ENCODE measurements at places on chromosomes 5 and 9.

GRCh38 chr5:28523416-28523815 is 1485.0 kb upstream of the CDH9 start:
- no peak for DNase-seq

DNA sequence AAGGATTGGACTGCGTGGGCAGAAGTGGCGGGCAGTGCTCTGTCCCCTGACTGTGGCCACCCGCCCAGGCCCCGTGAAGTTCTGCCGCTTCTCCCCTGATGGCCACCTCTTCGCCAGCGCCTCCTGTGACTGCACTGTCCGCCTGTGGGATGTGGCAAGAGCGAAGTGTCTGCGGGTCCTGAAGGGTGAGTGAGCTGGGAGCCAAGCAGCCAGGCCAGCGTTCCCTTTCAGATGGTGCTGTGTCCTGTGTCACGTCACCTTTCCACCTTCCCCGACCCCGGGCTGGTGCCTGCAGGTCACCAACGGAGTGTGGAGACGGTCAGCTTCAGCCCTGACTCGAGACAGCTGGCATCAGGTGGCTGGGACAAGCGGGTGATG is 2.3 kb downstream of the WDR38 start:
- DNase-seq = no peak

- no peak for DNase-seq
These were observed 14.6 kb upstream of the STRBP start for GRCh38 chr9:123283048-123283408.

- DNase-seq = no peak
These were observed 40.3 kb upstream of the SARDH start for GRCh38 chr9:133778336-133779013.

DNA sequence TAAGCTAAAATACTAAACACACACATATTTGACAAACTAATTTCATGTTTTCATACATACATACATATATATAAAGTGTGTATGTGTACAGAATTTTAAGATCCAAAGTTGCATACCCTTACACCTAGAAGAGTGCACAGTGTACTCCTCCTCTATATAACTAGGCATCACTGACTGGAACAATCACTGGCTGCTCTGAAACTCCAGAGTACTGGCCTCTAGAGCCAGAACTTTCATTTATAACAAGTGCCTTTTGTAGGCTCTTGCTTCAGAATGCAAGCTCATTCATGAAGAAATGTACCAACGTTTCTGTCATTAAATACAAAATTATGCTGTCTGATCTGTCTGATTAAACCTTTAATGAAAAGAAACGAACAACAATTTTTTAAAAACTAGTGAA is 4.0 kb downstream of the LEAP2 start:
- no peak for DNase-seq

DNA sequence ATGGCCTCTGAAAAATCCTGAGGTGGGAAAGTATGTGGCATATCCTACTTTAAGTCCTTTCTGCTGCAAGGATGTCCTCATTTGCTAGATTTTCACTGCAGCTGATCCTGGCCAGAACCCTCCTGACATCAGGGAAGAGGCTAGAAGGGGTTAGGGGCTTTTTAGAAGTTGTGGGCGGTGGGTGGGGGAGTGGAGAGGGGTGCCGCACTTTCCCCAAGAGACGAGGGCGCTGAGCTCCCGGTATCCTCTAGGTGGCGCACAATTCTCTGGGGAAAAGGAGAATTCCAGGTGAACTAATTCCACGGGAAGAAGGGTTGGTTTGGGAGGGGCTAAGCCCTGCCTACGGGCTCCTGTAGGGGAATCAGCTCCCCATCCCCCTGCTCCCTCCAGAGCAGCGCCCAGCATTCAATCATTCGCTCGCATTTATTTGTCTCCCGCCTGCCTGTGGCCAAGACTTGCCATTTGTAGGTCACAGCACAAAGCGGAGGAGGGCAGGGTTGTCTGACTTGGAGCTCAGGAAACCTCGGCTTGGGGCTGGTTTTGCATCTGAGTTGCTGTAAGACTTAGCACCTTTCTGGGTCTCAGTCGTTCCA is 42.9 kb upstream of the HAND1 start:
- DNase-seq = no peak

DNA sequence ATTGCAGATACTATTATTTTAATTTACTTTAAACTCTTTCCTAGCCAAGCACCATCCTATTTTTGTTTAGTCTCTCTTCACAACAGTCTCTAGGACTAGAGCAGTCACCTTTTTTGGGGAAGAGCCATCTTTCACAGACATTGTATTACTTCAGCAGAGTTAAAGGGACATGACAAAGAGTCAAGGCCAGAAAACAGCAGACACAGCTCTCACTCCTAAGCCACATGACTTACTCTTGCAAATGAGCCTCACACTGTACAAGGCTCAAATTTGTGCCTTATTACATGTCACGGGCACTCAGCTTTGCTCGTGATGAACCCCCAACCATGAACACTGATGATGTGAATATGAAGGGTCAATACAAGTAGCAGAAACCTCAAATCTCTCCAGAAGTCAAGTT is 104.3 kb downstream of the ZNF608 start:
- DNase-seq = no peak

DNA sequence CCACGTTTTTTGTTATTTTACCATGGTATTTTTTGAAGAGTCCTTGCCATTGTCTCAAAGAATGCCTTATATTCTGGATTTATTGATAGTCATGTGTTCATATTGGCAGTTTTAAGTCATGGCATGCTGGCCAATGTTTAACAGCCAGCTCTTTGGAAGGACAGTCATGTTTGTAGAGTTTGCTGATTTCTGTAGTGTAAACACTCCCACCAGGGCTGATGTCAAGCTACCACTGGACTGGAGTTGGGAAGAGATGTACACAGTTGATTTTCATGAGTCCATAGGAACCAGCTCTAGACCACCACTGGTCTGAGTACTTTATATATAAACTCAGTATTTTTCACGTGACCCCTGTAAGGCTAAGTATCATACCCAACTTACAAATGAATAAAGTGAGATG is 125.2 kb upstream of the DHFR start:
- DNase-seq = no peak

DNA sequence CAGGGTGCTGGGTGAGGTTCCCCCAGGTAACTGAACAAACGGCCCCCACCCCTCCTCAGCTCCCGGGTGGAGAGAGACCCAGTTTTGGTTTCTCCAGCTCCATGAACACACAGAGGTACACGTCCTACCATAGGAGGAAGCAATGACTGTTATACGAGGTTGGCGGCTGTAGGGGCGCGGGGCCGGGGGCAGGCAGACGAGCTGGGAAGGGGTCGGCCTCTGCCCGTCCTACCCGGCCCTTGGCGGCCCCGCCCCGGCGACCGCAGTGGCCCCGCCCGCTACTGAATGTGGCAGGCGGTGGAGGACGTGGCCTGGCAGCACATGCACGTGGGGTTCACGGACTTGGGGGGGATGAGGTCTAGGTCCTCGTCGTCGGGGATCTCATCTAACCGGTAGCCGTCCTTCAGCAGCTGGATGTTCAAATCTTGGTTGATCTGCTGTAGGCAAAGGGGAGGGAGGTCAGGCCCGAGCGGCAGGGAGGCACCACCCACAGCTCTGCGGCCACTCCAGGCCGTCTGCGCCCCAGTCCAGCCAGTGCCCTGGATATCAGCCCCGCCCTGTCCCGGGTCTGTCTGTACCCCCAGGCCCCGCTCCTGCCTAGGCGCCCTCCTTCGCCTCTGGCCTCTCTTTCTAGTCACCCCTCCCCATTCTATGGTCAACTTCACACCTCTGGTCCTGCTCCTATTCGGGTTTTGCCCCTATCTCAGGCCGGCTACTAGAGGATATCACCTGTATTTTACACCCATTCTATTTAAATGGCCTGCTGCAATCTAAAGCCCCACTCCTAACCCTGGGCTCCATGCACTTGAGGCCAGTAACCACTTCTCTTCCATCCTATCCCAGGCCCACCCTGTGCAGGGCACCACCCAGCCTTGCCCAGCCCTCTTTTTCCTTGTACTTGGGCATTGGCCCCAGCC is 24.2 kb upstream of the MYORG start:
- no peak for DNase-seq

DNA sequence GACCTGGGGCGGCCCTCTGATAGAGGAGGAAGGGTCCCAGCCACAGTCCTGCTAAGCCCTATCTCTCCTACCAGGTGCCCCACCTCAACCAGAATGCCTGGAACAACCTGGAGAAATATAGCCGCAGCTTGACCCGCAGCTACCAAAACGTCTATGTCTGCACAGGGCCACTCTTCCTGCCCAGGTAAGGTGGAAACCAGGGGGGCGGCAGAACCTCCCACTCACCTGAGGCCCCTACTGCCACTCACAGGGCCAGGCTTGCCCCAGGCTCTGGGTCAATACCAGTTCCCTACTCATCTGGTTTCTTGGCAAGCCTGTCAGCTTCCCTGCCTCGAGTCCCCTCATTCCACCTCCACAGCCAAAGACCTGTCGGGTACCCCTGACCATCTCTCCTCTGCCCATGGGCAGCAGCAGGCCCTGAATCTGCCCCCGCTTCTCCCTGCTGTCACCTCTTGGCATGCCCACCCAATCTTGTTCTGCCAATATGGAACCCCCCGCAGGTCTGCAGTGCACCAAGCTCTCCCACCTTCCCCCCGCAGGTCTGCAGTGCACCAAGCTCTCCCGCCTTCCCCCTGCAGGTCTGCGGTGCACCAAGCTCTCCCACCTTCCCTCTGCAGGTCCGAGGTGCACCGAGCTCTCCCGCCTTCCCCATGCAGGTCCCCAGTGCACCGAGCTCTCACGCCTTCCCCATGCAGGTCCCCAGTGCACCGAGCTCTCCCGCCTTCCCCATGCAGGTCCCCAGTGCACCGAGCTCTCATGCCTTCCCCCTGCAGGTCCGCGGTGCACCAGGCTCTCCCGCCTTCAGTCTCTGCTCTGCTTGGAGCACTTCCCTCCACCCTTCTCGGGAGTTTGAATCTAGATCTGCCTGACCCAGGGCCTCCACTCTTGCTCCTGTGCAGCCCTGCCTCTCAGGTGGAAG is 2.6 kb downstream of the ENDOG start:
- DNase-seq = no peak

- DNase-seq = no peak
These were observed 235.5 kb upstream of the ZNF608 start for GRCh38 chr5:124981901-124982300.

- no peak for DNase-seq
These were observed 89.3 kb upstream of the SV2C start for GRCh38 chr5:75993643-75994520.

DNA sequence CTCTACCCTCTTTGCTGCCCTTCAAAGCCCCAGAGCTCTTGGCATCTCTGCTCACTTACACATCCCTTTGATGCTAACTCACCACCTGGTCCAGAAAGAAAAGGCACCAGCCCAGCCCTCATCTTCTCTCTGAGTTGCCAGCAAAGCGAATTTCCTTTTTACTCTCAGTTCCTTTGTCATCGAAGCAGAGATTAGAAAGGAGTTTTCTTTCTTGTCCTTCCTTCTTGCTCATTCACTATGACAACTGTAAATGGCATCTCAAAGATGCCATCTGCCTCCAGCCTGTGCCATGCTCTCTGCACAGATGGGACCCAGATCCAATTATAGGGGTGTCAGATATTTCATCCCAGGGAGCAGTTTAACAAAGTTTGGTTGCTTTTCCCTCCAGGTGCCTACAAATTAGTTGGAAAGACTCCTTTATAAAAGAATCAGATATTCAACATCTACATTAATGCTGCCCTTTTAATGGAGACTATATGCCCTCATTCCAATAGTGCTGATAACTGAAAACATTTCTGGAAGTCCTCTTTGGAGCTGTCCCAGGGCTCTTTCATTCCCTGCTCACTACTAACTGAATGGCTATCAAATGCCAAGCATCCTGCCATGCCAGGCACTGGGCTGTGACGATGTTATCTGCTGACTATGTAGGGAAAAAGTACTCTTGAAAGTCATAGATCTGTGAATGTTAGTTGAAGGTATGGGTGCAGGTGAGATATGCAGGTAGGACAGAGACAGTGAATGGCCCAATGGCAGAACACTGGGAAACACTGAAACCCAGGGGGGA is 58.9 kb downstream of the SUSD1 start:
- no peak for DNase-seq

GRCh38 chr9:83714329-83714728 is 6.6 kb upstream of the UBQLN1 start:
- DNase-seq = no peak

DNA sequence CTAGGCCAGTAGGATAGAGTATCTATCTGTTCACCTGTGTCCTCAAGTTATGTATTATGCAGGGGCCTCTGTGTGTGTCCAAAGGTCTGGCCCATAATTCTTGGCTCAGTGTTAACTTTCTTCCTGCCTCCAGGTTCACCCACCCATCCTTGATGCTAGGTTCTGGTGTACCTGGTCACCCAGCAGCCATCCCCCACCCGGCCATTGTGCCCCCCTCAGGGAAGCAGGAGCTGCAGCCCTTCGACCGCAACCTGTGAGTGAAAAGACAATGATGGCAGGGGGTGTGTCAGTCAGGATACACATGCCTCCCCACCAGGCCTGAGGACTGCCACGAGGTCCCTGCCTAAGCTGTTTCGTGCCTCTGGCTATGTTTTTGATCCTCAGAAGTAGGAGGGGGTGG is 27.6 kb downstream of the TCF7 start:
- DNase-seq = no peak

DNA sequence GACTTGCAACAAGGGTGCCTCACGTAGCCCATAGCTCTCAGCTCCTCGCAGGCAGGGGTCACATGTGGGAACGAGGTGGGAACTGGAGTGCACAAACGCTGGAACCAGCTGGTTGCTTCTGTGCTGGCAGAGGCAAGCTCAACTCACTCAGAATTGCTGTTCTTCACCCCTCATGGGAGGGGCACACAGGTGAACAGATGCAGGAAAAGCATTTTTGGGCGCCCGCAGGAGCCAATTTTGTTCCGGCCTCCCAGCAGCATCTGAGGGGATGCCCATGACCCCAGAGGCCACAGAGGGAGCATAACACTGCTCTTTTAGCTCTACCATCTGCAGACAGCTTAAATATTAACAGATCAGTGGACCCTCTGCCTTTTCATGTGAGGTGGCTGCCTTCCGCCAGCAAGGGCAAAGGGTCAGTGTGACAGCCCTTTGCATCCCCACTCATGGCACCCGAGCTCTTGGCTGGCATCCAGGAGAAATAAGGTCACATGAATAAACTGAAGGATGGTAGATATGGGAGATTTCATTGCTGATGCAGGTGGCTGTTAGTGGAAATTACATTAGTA is 196.2 kb downstream of the SLCO4C1 start:
- DNase-seq = no peak

DNA sequence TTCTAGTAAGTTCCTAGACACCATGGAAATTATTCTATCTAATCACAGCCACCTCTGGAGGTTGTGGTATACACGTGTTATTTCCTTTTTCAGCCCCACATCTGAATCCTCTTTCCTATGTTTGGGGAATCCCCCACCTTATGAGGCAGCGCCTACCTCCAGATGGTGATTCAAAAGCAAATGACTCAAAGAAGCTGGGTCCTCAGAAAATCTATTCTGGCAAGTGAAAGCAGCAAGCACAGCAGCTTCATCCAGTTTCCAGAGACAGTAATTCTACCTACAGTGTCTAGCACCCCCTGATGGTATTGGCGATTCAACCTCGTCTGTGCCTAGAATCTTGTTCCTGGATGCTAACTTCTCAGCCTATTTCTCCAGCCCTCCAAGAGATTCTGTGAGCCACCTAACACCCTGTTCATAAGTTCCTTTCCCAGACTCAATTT is 43.0 kb downstream of the STRBP start:
- DNase-seq = peak; percentile 74

- DNase-seq = no peak
These were observed 16.5 kb downstream of the RXRA start for GRCh38 chr9:134342746-134343115.

GRCh38 chr5:10564838-10565784 is 1.2 kb downstream of the ANKRD33B start:
- DNase-seq = no peak

All from stimulated activated CD4-positive, alpha-beta T cell treated with anti-CD3 and anti-CD28 coated beads, Interleukin-4, amount 100 ng/mL, for 24 hours (primary cell).